ENCODE measurements at places on chromosomes 11 and 22.

GRCh38 chr11:36699271-36699670 is 101.2 kb upstream of the RAG2 start:
- DNase-seq = no peak

- no peak for DNase-seq
Measured at GRCh38 chr22:50204571-50204970, 3.8 kb downstream of the SELENOO start.

DNA sequence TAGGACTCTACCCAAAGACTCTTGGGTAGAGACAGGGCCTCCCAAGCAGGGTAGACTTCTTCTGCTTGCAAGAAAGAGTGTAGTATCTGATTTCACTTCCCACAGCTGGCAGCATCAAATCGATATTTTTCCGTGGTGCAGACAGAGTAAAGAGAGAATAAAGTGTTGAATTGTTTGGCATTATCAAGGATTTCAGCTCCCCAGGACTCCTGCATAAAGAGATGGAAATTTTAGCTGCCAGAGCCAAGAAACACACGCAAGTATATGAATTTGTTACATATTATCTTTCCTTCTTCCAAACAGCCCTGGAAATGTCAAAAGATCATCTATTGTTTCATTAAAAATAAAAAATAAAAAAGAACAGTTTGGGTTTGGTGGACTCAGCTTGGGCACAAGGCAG is 136.8 kb downstream of the PKNOX2 start:
- no peak for DNase-seq

DNA sequence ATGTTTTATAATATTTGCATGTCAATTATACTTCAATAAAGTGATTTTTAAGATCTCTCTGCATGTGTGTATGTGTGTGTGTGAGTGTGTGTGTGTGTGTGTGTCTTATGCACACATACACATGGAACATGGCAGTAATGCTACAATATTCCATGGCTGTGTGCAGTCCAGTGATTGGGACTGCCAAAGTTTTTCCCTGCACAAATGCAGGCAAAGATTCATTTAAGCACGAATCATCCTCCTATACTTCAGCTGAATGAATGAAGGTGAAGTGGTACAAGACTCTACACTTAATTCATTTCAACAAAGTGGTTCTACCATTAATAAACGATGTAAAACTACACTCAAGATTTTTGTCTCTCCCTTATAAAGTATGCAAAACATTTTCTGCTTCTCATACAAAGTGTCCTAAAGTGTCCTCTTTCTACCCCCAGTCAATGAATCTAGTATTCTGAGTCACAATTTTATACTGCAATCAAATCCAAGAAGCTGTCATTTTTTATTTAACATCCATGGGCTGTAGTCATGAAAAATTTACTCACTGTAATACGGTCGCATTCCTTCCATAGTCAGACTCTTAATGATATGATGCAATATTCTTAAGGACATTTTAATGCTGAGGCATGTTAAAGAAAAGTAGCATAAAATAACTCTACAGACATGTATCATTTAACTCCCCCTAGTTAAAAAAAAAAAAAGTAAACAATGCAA is 132.4 kb downstream of the TTC28 start:
- no peak for DNase-seq

GRCh38 chr22:50035131-50035881 is 22.7 kb upstream of the IL17REL start:
- no peak for DNase-seq

GRCh38 chr11:57649826-57650738 is at the start of gene YPEL4:
Gene YPEL4, minus strand, starts transcription at chr11:57649912. Its CDS starts 2,805 bp downstream, at chr11:57647107.
- DNase-seq = peak; percentile 91

GRCh38 chr22:19716041-19716828 is 1.9 kb downstream of the SEPTIN5 start:
- no peak for DNase-seq

DNA sequence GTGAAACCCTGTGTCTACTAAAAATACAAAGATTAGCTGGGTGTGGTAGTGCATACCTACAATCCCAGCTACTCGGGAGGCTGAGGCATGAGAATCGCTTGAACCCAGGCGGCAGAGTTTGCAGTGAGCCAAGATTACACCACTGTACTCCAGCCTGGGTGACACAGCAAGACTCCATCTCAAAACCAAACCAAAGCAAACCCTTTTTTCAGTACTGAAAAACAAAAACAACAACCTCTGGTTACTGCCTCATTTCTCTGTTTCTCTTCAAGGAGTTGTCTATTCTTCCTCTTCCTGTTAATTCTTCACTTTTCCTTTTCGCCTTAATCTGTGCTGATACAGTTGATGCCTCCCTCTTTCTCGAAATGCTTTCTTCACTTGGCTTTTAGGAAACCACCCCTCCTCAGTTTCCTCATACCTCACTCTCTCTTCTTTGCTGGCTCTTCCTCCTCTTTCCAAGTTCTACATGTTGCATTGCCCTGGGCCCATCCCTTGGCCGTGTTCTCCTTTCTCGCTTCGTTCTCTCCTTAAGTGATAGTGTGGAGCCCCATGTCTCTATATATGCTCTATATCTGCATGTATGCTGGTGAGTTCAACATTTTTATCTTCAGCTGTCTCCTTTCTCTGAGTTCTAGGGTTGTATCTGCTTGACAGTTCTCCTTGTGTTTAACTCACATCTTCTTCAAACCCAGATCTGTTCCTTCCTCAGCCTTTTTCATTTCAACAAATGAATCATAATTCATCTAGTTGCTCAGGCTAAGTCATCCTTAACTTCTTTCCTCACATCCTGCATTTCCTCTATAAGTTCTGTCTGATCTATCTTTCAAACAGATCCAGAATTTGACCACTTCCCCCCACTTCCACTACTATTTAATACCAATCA is 37.1 kb downstream of the NUCB2 start:
- DNase-seq = no peak

DNA sequence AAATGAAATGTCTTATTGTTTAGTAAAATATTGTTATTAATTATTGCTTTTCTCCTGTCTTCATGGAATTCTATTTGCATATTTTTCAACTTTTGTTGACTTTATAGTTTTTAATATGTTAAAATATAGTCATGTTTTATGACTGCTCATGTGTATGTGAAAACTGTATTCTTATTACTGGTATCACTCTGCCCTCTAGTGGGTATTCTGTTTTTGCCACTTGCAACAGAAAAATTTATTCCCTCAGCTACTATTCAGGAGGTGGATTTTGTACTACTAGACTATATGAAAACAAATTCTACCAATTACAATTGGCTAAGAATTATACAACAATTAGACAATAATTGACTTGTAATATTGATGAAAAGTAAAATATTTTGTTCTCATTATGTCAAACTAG is 45.0 kb downstream of the OR4C6 start:
- DNase-seq = no peak

- DNase-seq = no peak
Measured at GRCh38 chr11:45379162-45379863, 93.2 kb upstream of the SYT13 start.

- no peak for DNase-seq
Measured at GRCh38 chr11:5196731-5197130, 3.8 kb downstream of the OR51V1 start.

DNA sequence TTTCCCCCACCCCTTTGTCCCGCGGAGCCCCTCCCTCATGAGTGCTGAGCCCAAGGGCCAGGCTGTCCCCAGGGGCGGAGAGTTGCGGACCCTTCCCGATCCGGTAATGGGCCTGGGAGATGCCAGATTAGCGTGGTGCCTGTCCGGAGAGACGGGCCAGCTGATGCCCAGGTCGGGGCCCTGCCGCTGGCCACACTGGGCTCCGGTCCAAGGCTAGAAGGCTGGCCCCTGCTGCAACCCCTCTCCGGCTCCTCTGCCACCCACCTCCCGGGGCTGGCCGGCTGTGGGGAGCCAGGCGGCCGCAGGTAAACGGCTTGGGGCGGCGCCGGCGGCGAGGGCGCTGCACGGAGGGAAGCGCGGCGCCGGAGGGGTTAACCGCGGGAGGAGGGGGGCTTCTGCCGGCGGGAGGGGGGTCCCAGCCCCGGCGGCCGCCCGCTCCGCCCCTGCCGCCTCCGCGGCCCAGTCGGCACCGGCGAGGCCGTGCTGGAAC is at the start of gene KCNK4:
Gene KCNK4 (plus strand): TSS at position 41 of the 490 bp plus-strand sequence. CDS start 1,717 bp downstream, outside the sequence.
- DNase-seq = no peak

- DNase-seq = no peak
Measured at GRCh38 chr11:120167659-120168058, 29.7 kb upstream of the TRIM29 start.

- peak; percentile 79 for DNase-seq
Measured at GRCh38 chr11:76918941-76919386, 58.2 kb downstream of the ACER3 start.

GRCh38 chr11:69101115-69101791 is 52.5 kb downstream of the TPCN2 start:
- peak; percentile 42 for DNase-seq

- no peak for DNase-seq
Measured at GRCh38 chr11:77530879-77531278, 57.0 kb upstream of the PAK1 start.

GRCh38 chr11:47961383-47961782 is 19.0 kb upstream of the PTPRJ start:
- no peak for DNase-seq

DNA sequence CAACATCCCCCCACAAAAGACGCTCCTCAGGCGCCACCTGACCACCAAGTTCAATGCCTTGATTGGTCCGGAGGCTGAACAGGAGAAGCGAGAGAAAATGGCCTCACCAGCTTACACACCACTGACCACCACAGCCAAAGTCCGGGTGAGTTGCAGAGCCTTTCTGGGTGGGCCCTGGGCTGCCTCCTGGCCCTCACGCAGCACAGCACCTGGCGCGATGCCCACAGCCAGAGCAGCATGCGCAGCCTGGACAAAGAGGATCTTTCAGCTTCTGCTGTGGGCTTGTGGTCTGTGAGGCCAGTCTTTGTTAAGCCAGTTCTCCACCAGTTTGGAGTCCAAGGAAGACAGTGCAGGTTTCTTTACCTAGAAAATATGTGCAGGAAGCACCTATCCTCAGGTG is 21.6 kb downstream of the CYB5R2 start:
- DNase-seq = no peak

DNA sequence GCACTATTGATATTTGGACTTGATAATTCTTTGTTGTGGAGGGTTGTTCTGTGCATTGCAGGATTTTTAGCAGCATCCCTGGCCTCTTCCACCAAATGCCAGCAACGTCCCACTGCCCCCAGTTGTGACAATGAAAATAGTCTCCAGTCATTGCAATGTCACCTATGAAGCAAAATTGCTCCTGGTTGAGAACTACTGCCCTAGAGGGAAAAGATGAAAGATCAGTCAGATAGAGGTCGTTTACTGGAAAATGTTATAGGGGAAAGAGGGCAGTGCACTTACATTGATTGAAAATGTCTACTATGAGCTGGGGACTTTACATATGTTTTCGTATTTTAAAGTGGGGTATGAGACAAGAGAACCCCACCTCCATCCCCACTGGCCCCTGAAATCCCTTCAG is 77.1 kb upstream of the FAM181B start:
- no peak for DNase-seq

All from hematopoietic multipotent progenitor cell treated with erythropoietin and hydrocortisone succinate and interleukin-3 and kit ligand, for 15 days (in vitro differentiated cells).